Progenitor cell of endocrine pancreas (in vitro differentiated cells): ENCODE measurements at places on chromosomes 12 and 14. TPM values are rescaled to one million over a fixed set of nuclear protein-coding genes. Genes with fewer than 3 reads are reported as not detected.
A peak's percentile ranks its signal among the peaks of the same experiment; 100 is the strongest.

DNA sequence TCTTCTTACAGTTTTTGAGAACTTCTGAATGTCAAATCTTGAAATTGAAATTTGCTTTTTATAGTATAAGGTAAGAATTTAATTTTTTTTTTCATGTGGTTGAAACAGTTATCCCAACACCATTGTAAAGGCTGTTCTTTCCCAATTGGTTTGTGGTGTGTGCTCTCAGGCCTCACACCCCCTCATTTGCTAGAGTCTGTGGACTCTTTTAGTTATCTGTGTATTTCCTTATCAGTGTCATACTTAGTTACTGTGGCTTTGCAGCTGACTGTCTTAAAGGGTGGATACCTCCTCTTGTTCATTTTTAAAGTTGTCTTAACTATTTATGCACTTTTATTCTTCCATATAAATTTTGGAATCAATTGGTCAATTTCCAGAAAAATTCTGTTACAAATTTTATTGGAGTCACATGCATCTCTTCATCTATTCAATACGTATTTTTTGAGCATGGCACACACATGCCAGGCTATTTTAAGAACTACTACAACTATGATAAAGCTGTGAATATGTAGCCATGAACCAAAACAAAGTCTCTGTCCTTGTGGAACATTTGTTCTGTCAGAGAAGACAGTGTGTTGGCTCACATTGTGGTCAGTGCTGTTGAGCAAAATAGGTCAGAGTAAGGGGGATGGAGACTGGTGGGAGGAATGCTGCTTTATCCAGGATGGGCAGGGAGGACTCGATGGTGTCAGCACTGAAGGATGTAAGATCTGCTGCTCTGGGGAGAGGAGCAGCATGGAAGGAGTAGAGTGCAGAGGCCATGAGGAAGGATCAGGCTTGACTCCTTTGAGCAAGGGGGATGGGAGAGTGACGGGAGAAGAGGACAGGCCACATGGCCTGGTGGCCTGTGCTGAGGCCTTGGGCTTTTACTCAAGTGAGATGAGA is 24.1 kb downstream of the FGF23 start:
- no peaks in the 10 kb centered on the region for H3K27me3 ChIP-seq
- no peaks in the 10 kb centered on the region for H3K4me1 ChIP-seq
- H3K27ac ChIP-seq: peak overlapping the region; percentile 8
- no peak overlapping the region for H3K4me3 ChIP-seq

EIF2S3B gene
- total RNA-seq: 1.8 and 2.4 TPM in 2 replicates

GARIN6 gene
- not detected in 2 replicates for total RNA-seq

GRCh38 chr12:91040096-91040755 is 17.6 kb downstream of the KERA start:
- no peaks in the 10 kb centered on the region for H3K27me3 ChIP-seq
- no peaks in the 10 kb centered on the region for H3K36me3 ChIP-seq
- no peak for DNase-seq
- no peaks in the 10 kb centered on the region for H3K4me1 ChIP-seq

DNA sequence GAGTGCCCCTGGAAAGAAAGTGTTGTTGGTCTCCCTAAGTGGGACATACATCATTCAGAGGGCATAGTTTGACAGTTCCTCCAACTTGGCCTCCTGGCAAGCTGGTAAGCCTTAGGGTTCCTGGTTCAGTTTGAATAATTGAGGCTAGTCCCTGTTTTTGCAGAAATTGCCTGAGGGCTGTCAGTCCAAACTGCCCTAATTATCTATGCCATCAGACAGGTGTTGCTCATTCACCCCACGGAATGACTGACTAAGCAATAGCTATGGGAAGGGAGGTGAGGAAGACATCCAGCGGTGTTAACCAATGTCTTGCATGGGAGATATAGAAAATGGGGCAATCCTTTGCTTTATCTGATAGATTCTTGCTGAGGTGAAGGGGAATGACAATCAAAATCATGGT is 37.6 kb downstream of the SPTSSA start:
- H3K27ac ChIP-seq: no peak overlapping the region
- no peaks in the 10 kb centered on the region for H3K27me3 ChIP-seq
- no peak overlapping the region for H3K4me3 ChIP-seq
- peaks cover 1% of the 10 kb centered on the region for H3K36me3 ChIP-seq
- peaks cover 14% of the 10 kb centered on the region for H3K4me1 ChIP-seq
- no peak for DNase-seq

- H3K27me3 ChIP-seq: no peaks in the 10 kb centered on the region
- peaks cover 17% of the 10 kb centered on the region for H3K4me1 ChIP-seq
- no peak for DNase-seq
- no peak overlapping the region for H3K27ac ChIP-seq
- peaks cover 2% of the 10 kb centered on the region for H3K36me3 ChIP-seq
Observed at GRCh38 chr12:51850081-51850964, 1.8 kb upstream of the FIGNL2 start.

CACNA1C gene
- 11.7 and 13.5 TPM in 2 replicates for total RNA-seq

SYNDIG1L gene
- total RNA-seq: 0.29 and 0.34 TPM in 2 replicates

DNA sequence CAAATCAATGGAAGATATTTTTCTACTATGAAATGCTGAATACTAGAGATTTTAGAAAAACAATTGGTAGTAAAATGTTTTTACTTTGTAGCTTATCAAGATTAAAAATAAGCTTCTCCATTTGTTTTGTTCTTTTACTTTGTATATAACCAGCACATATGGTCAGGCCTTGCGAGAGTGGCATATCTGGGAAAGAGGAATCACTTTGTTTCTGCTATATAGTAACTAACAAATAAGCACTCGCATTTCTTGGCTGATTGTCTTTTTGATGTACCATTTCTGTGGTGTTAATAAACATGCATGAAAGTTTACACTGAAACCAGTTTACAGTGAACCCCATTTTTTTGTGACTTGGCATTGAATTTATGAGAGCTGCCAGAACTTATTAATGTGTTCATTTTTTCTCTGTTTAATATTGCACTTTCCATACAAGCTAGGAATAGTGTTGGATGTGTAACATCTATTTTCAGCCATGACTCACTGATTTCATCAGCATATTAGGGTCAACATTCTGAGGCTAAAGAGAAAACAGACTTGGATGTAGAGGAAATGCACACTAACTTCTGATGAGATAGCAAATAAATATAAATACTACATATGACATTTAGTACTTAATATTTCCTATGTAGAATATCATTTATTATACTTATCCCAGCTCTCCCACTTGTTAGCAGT is 635.5 kb downstream of the KCNH5 start:
- H3K36me3 ChIP-seq: no peaks in the 10 kb centered on the region
- no peak for DNase-seq
- H3K27me3 ChIP-seq: no peaks in the 10 kb centered on the region
- H3K27ac ChIP-seq: no peak overlapping the region
- no peak overlapping the region for H3K4me3 ChIP-seq

- no peaks in the 10 kb centered on the region for H3K4me1 ChIP-seq
- no peaks in the 10 kb centered on the region for H3K36me3 ChIP-seq
Observed at GRCh38 chr12:94792693-94793092, 142.3 kb upstream of the TMCC3 start.

- no peaks in the 10 kb centered on the region for H3K27me3 ChIP-seq
- H3K4me3 ChIP-seq: peak overlapping the region; percentile 62
- peak; percentile 32 for DNase-seq
- peak overlapping the region; percentile 93 for H3K27ac ChIP-seq
- no peaks in the 10 kb centered on the region for H3K36me3 ChIP-seq
Observed at GRCh38 chr14:67729072-67729885, 27.6 kb downstream of the RDH12 start.

DNA sequence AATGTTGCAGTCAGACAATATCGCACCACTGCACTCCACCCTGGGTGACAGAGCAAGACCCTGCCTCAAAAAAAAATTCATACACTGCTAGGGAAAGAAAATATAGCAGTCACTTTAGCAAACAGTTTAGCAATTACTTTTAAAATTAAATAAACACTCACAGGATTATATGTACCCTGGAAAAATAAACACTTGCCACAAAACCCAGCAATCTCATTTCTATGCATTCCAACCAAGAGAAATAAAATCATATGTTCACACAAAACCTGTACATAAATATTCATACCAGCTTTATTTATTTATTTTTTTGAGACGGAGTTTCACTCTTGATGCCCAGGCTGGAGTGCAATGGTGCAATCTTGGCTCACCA is 20.2 kb downstream of the ATXN2 start:
- H3K4me1 ChIP-seq: peaks cover 13% of the 10 kb centered on the region
- no peak for DNase-seq
- no peaks in the 10 kb centered on the region for H3K27me3 ChIP-seq
- no peak overlapping the region for H3K27ac ChIP-seq
- H3K4me3 ChIP-seq: no peak overlapping the region

DNA sequence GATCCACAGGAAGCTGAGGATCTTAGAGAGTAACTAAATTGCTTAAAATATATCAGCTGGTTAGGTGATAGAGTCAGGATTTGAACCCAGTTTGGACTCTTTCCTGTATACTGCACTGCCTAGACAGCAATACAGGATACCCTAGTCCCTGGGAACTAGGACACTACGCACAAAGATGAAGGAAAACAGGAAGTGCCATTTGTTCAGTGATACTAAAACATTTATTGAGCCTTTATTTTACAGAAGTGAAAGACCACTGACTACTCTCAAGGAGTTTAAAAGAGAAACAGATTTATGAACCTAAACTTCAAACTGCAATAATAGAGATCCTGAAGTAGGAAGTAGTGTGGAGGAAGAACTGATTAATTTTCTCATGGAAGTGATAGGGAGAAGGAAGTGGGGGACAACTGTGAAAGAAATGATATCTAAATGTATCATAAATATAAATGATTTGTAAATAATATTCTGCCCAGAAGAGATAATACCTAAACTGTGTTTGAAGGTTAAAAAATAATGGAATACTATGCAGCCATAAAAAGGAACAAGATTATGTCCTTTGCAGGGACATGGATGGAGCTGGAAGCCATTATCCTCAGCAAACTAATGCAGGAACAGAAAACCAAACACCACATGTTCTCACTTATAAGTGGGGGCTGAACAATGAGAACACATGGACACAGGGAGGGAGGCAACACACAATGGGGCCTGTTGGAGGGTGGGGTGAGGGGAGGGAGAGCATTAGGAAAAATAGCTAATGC is 18.2 kb downstream of the MSRB3 start:
- H3K27me3 ChIP-seq: no peaks in the 10 kb centered on the region
- H3K36me3 ChIP-seq: no peaks in the 10 kb centered on the region
- no peak overlapping the region for H3K4me3 ChIP-seq
- no peak for DNase-seq
- H3K4me1 ChIP-seq: no peaks in the 10 kb centered on the region
- no peak overlapping the region for H3K27ac ChIP-seq

- DNase-seq: no peak
- H3K27ac ChIP-seq: no peak overlapping the region
- no peaks in the 10 kb centered on the region for H3K36me3 ChIP-seq
- H3K27me3 ChIP-seq: peaks cover 41% of the 10 kb centered on the region
- H3K4me3 ChIP-seq: no peak overlapping the region
- peaks cover 3% of the 10 kb centered on the region for H3K4me1 ChIP-seq
Observed at GRCh38 chr14:101556566-101557320, 4.6 kb upstream of the DIO3 start.

ART4 gene
- total RNA-seq: 0.18 and 0.29 TPM in 2 replicates

LRP1-AS gene
- total RNA-seq: not detected in 2 replicates

SOAT2 gene
- total RNA-seq: 0.98 and 1.1 TPM in 2 replicates

PAH gene
- 15.8 and 17.4 TPM in 2 replicates for total RNA-seq

GRCh38 chr12:87846045-87846444 is 183.2 kb downstream of the C12orf50 start:
- no peak overlapping the region for H3K4me3 ChIP-seq
- no peaks in the 10 kb centered on the region for H3K36me3 ChIP-seq
- peaks cover 17% of the 10 kb centered on the region for H3K4me1 ChIP-seq
- peaks cover 2% of the 10 kb centered on the region for H3K27me3 ChIP-seq
- no peak for DNase-seq
- H3K27ac ChIP-seq: no peak overlapping the region

MYH6 gene
- total RNA-seq: 0.04 and 0.07 TPM in 2 replicates

GRCh38 chr14:93076755-93077154 is 39.0 kb downstream of the ITPK1 start:
- DNase-seq: no peak
- H3K27ac ChIP-seq: peak overlapping the region; percentile 63
- H3K27me3 ChIP-seq: no peaks in the 10 kb centered on the region
- peaks cover 4% of the 10 kb centered on the region for H3K4me1 ChIP-seq
- no peaks in the 10 kb centered on the region for H3K36me3 ChIP-seq
- H3K4me3 ChIP-seq: no peak overlapping the region

STYK1 gene
- total RNA-seq: 0.79 and 0.95 TPM in 2 replicates

DNA sequence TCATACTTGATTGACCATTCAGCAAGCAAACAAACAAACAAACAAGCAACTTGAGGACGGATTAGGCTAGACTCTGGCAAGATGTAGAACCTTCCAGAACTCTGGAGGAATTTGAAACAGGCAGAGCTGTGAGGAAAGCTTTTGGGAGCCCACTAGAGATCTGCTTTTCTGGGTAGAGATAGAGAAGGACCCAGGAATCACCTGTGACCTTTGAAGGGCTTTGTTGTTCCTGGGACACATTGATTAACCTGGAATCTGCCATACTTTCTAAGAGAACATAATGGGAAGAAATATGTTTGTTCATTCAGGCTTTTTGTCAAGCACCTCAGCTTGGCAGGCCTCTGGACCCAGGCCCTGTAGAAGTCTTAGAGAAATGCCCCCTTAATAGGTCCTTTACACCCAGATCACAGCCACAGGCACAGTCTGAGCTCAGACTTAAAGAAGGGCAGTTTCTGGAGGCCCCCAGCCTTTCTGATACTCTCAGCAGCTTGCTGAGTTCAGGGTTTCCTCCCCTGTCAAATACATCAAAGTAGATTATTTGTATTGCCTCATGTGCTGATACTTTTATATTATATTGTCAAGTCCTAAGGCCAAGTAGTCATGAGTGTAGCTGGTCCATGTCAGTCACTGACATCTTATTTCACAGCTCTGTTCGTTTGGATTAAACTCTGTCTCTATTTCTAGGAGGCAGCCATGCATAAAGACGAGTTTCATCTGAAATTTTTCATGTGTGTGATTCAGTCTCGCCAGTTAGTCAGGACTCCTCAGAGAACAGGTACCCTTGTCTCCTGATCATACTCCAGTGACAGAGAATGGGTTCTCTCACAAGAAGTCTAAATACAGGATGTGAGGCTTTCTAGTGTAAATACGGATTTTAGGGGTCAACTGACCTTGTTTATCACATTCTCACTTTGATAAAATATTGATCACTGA is 1.1 kb upstream of the SENP1 start:
- no peaks in the 10 kb centered on the region for H3K27me3 ChIP-seq
- DNase-seq: no peak
- peak overlapping the region; percentile 98 for H3K4me3 ChIP-seq

DNA sequence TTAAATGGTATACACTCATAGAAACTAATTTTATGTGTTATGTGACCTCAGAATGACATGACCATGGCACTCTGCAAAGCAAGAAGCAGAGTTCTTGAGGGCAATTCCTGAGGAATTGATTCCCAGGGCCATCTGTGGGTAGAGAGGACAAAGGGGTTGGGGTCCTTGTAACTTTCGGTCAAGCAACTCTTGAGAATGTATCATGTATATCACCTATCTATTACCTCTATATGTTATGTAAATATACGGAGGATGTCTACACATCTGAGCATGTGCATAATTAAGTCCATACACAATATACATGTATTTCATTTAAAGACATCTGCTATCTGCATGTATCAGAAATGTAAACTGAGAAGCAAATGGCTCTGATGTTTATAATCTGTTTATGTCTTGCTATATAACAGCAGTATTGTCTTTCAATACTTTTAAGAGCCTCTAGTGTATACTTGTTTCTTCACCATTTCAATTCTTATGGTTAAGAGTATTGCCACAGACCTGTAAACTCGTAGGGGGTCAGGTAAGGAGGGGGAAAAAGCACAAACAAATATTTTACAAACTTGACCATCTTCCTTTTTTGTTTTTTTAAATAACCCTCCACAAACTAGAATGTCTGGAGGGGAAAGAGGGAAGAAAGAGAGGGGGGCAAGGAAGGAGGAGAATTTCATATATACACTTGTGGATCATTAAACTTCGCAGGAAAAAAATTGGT is 4.5 kb downstream of the FOXA1 start:
- H3K36me3 ChIP-seq: peaks cover 37% of the 10 kb centered on the region
- H3K4me3 ChIP-seq: peak overlapping the region; percentile 88
- H3K27ac ChIP-seq: peak overlapping the region; percentile 95
- no peak for DNase-seq

GUCY2C gene
- total RNA-seq: 1.2 and 1.7 TPM in 2 replicates
